ENCODE measurements at places on chromosomes 4 and X. TPM values are rescaled to one million over a fixed set of nuclear protein-coding genes. Genes with fewer than 3 reads are reported as not detected.

Gene ENOX2
- total RNA-seq: 20.9 TPM

Gene RAB33A
- total RNA-seq: 2.0 TPM

Gene RWDD4
- total RNA-seq: 157 TPM

Gene JADE3
- total RNA-seq: 18.7 TPM

Gene TIMM17B
- total RNA-seq: 71.7 TPM

Gene TSC22D3
- 191 TPM for total RNA-seq

Gene MAGED4B
- total RNA-seq: 5.8 TPM

Gene PPARGC1A
- 9.3 TPM for total RNA-seq

Gene NAP1L5
- 12.8 TPM for total RNA-seq

Gene ATOH1
- total RNA-seq: not detected

Gene GIMD1
- not detected for total RNA-seq

Gene RRH
- total RNA-seq: not detected

Gene APBB2
- 48.8 TPM for total RNA-seq

Gene FGF2
- 1.3 TPM for total RNA-seq

Gene ANKRD37
- 4.5 TPM for total RNA-seq

Gene CSN1S1
- not detected for total RNA-seq

Gene RTL3
- not detected for total RNA-seq

Gene NOX1
- not detected for total RNA-seq

Gene HSFX2
- total RNA-seq: not detected

Gene TCEANC
- total RNA-seq: 4.6 TPM

Gene CPEB2
- 15.8 TPM for total RNA-seq

Gene PNMA6A
- total RNA-seq: 0.34 TPM

Gene SMIM10
- 14.4 TPM for total RNA-seq

Gene TCEAL7
- 15.0 TPM for total RNA-seq

Gene MAGEB1
- total RNA-seq: not detected

Gene TKTL1
- not detected for total RNA-seq

Gene CXCL3
- 0.17 TPM for total RNA-seq

Gene BMP3
- total RNA-seq: 0.26 TPM

Gene GPC3
- 19.8 TPM for total RNA-seq

Data from adrenal gland (tissue), 19 donors.